Fibroblast of mammary gland (primary cell): ENCODE measurements at places on chromosomes 13 and 19.

- no peak for DNase-seq
Measured at GRCh38 chr13:66033924-66034323, 1196.2 kb downstream of the PCDH9 start.

DNA sequence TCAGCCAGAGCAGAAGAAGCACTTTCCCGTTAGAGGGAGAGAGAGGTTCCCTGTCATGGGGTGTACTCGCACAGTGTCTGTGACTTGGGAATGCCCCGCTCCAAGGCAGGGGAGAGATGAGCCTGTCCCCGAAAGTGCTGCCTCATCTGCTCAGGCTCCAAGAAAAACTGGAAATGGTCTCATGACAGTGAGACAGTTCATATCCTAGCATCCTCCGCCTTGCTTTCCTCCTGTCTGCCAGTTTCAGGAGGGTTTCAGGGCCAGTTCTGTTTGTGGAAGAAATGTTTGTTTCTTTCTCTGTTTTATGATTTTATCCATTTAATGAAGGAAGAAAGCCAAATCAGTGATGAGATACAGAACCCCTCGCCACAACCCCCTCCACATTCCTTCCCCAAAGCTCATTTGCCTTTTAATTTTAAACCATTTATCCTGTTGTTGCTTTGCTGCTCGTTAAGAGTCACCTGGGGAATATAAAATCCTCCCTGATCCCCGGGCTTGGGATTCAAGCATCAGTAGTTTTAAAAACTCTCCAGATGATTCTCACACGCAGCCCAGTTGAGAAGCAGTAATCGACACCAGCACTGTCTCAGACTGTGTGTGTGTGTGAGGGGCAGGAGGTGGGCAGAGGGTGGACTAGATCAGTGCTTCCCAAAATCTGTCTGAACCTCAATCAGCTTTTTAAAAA is 144.6 kb upstream of the UBL3 start:
- DNase-seq: peak; percentile 61

- DNase-seq: no peak
Measured at GRCh38 chr13:99986741-99987140, 5.2 kb downstream of the ZIC2 start.

- peak; percentile 98 for DNase-seq
Measured at GRCh38 chr13:44904967-44905366, 84.3 kb downstream of the NUFIP1 start.

- peak; percentile 63 for DNase-seq
Measured at GRCh38 chr13:24692561-24692960, 12.4 kb downstream of the ATP12A start.

GRCh38 chr19:36773223-36773579 is 594 bp upstream of the ZNF850 start:
- DNase-seq: no peak
